Activated T-helper 1 cell treated with anti-CD3 and anti-CD28 coated beads, Interleukin-12 subunit alpha, Interleukin-12 subunit beta, Interleukin-2, Interleukin-4 antibody, amounts not matched to agents 30 ng/mL and 10 ng/mL and 1 ng/mL, durations not matched to agents 14 hours and 24 hours and 36 hours (primary cell): ENCODE measurements at places on chromosomes 1 and 21.

DNA sequence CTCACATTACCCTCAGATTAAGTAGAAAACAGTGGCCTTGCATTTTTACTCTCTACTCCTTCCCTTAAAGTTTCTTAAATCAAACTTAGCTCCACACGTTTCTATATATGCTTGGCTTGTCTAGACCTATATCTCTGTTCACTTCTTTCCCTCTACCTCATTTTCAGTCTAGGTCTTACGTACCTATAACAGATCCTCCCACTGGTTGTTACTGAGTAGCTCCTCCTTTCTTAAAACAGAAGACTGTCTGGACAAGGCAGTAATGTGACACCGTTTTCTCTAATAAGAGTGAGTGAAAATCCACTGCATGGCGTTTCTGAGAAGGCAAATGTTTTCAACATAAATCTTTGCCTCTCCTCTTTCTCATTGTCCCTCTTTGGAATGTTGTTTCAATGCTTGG lies 211.7 kb upstream of the POGK start:
- DNase-seq = no peak
- H3K4me3 ChIP-seq = no peak overlapping the region
- H3K27me3 ChIP-seq = no peaks in the 10 kb centered on the region
- no peaks in the 10 kb centered on the region for H3K36me3 ChIP-seq

GRCh38 chr1:204196068-204196795 lies at the start of gene KISS1:
Gene KISS1, minus strand, starts transcription at chr1:204196491. Its CDS starts 3,615 bp downstream, at chr1:204192876.
- H3K27ac ChIP-seq = no peak within 1 kb of the TSS
- no peaks in the 10 kb centered on the region for H3K4me1 ChIP-seq
- no peak for DNase-seq
- H3K4me3 ChIP-seq = no peak within 1 kb of the TSS
- peaks cover 18% of the 10 kb centered on the region for H3K27me3 ChIP-seq

DNA sequence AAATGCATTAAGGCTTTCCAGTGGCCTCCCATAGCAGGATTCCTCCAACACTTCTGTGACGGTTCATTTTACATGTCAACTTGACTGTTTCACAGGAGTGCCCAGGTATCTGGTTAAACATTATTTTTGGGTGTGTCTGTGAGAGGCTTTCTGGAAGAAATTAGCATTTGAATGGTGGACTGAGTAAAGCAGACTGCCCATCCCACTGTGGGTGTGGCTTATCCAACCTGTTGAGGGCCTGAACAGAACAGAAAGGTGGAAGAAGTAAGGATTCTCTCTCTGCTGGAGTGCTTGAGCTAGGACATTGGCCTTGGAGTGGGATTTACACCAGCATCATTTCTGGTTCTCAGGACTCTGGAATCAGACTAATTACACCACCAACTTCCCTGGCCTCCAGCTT lies 85.6 kb downstream of the RGS7 start:
- DNase-seq = no peak
- H3K36me3 ChIP-seq = no peaks in the 10 kb centered on the region
- H3K27ac ChIP-seq = no peak overlapping the region
- H3K4me1 ChIP-seq = no peaks in the 10 kb centered on the region
- H3K27me3 ChIP-seq = no peaks in the 10 kb centered on the region

DNA sequence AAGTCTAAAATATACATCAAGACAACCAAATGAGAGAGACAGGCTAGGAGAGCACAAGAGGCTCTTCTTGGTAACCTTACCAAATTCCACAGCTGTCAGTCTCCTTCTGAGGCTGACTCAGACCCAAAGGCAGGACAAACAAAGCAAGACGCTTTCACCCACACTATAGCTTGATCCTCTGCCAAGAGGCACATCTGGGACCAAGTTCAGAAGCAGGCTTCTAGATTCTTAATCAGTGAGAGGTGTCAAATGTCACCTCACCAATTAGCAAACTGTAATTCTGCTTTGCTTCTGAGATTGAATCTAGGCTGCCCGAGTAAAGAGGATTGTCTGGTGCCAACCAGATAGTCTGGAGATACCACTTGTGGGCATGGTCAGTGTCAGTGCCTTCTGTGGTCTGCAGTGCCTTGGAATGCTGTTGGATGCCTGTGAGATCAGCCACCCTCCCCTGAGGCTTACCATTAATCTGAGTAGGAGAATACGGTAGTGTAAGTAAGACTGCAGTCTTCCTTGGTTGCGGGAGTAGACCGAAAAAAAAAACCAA lies 151.0 kb downstream of the FMN2 start:
- no peak overlapping the region for H3K4me3 ChIP-seq
- no peaks in the 10 kb centered on the region for H3K27me3 ChIP-seq
- H3K27ac ChIP-seq = no peak overlapping the region
- H3K4me1 ChIP-seq = no peaks in the 10 kb centered on the region
- no peak for DNase-seq
- H3K36me3 ChIP-seq = no peaks in the 10 kb centered on the region

DNA sequence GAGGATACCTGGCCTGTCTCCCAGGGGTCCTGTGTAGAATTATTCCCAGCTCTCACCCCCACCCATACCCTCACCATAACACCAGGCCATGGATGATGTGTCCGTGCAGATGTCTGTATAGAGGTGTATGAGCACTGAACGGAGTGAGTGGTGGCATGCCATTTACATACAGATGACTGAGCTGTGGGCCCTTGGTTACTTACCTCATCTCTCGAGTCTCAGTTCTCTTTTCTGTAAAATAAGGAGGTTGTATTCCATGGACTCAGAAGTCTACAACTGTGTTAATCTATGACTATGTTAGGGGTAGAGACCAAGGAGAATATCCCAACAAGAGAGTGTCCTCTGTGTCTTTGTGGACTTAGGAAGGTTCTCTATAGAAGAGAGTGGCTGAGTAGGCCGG lies 65.6 kb upstream of the CD1D start:
- no peak for DNase-seq
- no peak overlapping the region for H3K27ac ChIP-seq
- H3K27me3 ChIP-seq = peaks cover 51% of the 10 kb centered on the region

DNA sequence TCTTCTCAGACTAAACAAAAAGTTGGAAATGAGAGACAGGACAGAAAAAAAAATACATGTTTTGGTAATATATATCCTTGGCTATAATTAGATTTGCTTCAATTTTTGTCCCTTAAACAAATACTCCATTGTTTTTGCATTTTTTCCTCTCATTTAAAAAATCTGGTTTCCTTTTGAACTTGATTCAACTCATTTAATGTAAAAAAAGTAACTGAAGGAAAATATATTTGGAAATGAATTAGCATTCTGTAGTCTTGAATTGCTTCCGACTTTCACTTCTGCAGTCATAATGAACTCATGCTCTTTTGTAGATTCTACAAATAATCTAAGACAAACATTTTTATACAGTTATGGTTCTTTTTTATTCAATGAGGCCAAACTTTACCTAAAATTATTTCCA lies 309.1 kb downstream of the HMCN1 start:
- H3K36me3 ChIP-seq = no peaks in the 10 kb centered on the region
- H3K27me3 ChIP-seq = peaks cover 3% of the 10 kb centered on the region
- H3K27ac ChIP-seq = no peak overlapping the region

DNA sequence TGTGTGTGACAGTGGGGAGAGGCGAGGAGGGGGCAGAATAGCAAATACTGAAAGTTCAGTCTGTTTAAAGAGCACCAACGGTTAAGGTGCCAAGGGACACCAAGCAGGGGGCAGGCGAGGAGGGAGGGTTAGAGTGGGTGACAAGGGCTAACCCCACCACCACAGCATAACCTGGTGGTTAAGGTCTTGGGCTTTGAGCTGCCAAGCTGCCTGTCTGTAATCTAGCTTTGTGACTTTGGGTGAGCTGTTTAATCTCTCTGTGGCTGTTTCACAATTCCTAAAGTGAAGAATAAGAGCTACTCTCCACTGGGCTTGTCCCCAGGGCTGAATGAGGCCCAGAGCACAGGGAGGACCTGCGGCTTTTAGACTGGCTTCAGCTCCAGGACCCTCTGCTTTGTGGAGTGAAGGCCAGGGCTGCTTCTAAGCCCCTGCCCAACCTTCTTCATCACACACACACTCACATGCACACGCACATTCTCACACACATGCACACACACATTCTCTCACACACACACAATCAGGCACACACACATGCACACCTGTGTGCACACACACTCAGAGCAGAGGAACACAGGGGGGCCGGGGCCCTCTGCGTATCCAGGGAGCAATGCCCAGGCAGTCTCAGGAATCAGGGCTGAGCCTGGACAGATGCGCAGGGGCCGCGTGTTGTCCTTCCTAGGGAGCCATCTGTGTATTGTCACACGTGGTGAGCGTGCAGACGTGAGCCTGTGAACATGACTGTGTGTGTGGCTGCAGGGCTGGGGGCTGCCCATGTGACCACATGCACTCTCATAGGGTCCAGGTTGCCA lies 101.6 kb upstream of the TARDBP start:
- no peaks in the 10 kb centered on the region for H3K36me3 ChIP-seq
- no peak for DNase-seq
- H3K4me3 ChIP-seq = no peak overlapping the region
- no peak overlapping the region for H3K27ac ChIP-seq

- H3K4me3 ChIP-seq = no peak overlapping the region
- no peak for DNase-seq
- H3K36me3 ChIP-seq = no peaks in the 10 kb centered on the region
- no peaks in the 10 kb centered on the region for H3K4me1 ChIP-seq
- H3K27ac ChIP-seq = no peak overlapping the region
Measured at GRCh38 chr1:234047123-234047522, 142.6 kb downstream of the SLC35F3 start.

GRCh38 chr1:164163289-164163849 lies 395.6 kb upstream of the PBX1 start:
- no peaks in the 10 kb centered on the region for H3K36me3 ChIP-seq
- no peak overlapping the region for H3K4me3 ChIP-seq
- no peaks in the 10 kb centered on the region for H3K27me3 ChIP-seq
- no peak for DNase-seq
- no peak overlapping the region for H3K27ac ChIP-seq

- no peak overlapping the region for H3K27ac ChIP-seq
- no peaks in the 10 kb centered on the region for H3K27me3 ChIP-seq
- DNase-seq = no peak
- H3K36me3 ChIP-seq = no peaks in the 10 kb centered on the region
- no peak overlapping the region for H3K4me3 ChIP-seq
- no peaks in the 10 kb centered on the region for H3K4me1 ChIP-seq
Measured at GRCh38 chr1:174747613-174748012, 252.1 kb upstream of the CACYBP start.

DNA sequence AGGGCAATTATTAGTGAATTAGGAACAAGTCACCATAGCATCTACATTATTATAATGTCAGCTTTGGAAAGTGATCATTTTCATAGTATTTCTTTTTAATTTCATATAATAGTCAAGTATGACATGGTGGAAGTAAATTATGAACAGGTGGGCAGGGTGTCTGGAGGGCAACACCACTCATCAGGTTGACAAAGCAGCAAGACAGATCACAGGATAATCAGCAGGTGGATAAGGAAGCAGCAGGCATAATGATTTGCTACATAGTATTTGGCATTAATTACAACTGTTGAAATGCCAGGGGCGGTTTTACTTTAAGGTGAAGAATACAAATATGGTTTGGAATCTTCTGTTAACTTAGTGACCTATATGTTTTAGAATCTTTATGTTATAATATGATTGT lies 1342.2 kb downstream of the PLA2G4A start:
- DNase-seq = no peak
- H3K36me3 ChIP-seq = no peaks in the 10 kb centered on the region
- H3K27me3 ChIP-seq = no peaks in the 10 kb centered on the region
- H3K4me1 ChIP-seq = no peaks in the 10 kb centered on the region
- H3K4me3 ChIP-seq = no peak overlapping the region

DNA sequence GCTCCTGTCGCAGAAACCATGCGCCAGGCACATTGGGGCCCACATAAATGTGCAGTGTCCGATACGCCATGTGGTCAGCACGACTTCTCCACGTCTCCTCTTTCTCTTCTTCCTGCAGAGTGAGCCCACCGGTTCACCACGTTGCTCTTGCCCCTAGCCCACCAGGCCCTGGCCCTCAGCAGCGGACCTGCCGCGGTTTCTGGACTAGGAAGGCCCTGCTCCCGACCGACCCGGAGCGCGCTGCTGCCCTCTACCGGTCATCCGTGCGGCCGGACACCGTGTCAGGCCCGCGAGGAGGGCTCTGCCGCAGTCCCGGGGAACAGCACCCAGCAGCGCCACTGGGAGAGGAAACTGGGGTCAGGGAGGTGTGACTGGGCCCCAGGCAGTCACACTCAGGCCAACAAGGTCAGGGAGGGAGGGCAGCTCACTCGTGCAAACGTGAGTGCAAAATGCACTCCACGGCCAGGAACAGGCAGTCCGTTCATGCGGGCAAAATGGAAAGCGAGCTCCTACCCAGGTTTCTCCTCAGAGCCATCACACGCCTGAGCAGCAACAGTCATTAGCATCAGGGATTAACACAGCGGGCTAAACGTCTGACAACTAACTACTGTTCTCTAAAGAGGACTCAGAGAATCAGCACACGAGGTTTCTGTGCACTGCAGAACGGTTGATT lies 13.7 kb downstream of the TLR5 start:
- H3K27ac ChIP-seq = no peak overlapping the region
- H3K4me1 ChIP-seq = peaks cover 17% of the 10 kb centered on the region
- no peak overlapping the region for H3K4me3 ChIP-seq
- DNase-seq = peak; percentile 43
- H3K36me3 ChIP-seq = no peaks in the 10 kb centered on the region

GRCh38 chr1:33365560-33365997 lies 44.7 kb upstream of the A3GALT2 start:
- peaks cover 2% of the 10 kb centered on the region for H3K27me3 ChIP-seq
- DNase-seq = no peak
- H3K4me1 ChIP-seq = no peaks in the 10 kb centered on the region
- H3K36me3 ChIP-seq = no peaks in the 10 kb centered on the region

DNA sequence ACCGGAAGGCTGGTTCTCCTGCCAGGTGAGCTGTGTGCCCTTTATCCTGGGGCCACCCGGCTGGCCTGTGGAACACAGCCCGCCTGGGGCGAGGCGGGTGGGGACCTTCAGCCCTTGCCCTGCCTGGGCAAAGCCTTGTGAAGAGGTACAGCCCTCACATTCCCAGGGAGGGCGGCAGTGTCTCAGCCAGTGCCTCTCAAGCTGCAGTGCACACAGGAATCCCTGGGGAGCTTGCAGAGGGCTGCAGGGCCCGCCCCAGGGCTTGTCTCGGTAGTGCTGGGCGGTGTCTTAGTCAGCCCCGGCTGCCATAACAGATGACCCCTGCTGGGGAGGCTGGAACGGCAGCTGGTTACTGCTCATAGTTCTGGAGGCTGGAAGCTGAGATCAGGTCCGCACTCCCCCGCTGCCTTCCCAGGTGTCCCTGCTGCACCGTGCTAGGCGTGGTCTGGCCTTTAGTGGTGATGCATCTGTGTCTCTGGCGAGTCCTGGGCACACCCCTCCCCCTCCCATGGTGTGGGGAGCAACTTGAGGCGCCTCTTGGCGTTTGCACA lies 12.6 kb downstream of the DFFB start:
- no peak overlapping the region for H3K4me3 ChIP-seq
- no peak for DNase-seq
- H3K4me1 ChIP-seq = no peaks in the 10 kb centered on the region
- H3K27me3 ChIP-seq = no peaks in the 10 kb centered on the region
